ENCODE measurements at places on chromosomes 16 and 17.

DNA sequence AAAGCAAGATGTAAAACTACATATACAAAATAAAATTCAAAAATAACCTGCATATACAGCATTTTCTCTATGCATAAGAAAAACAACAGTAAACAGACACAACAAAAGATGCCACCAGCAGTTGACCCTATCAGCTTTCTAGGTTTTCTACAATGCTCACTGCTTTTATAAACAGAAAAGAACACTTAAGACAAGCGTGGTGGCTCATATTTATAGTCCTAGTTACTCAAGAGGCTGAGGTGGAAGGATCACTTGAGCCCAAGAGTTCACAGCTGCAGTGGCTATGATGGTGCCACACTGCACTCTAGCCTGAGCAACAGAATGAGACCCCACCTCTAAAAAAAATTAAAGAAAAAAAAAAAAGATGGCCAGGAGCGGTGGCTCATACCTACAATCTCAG is 46.5 kb upstream of the ATP2A3 start:
- no peak for DNase-seq

DNA sequence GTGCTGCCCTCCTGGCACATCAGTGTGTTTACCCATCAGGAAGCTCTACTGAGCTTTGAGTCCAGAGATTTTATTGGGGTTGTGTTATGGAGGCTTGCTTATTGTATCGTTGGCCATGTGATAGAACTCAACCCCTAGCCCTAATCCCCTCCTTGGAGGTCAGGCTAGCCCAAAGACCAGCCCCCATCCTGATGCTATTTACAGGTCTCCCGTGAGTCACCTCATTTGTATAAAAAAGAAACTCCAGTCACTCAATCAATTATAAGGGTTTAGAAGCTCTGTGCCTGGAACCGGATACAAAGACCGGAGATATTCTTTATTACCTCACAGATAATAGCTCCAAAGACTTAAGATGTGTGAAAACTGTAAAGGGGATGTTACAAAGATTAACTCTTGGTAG is 405.9 kb downstream of the CNTNAP4 start:
- no peak for DNase-seq

- no peak for DNase-seq
These were observed 27.4 kb upstream of the PAFAH1B1 start for GRCh38 chr17:2566056-2566455.

DNA sequence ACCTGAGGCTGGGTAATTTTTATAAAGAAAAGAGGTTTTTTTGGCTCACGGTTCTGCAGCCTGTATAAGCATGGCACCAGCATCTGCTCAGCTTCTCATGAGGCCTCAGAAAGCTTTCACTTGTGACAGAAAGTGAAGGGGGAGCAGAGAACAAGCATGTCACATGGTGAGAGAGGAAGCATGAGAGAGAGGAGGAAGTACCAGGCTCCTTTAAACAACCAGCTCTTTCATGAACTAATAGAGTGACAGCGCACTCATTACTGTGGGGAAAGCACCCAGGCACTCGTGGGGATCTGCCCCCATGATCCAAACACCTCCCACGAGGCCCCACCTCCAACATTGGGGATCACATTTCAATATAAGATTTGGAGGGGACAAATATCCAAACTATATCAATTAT is 86.8 kb downstream of the USP32 start:
- no peak for DNase-seq

DNA sequence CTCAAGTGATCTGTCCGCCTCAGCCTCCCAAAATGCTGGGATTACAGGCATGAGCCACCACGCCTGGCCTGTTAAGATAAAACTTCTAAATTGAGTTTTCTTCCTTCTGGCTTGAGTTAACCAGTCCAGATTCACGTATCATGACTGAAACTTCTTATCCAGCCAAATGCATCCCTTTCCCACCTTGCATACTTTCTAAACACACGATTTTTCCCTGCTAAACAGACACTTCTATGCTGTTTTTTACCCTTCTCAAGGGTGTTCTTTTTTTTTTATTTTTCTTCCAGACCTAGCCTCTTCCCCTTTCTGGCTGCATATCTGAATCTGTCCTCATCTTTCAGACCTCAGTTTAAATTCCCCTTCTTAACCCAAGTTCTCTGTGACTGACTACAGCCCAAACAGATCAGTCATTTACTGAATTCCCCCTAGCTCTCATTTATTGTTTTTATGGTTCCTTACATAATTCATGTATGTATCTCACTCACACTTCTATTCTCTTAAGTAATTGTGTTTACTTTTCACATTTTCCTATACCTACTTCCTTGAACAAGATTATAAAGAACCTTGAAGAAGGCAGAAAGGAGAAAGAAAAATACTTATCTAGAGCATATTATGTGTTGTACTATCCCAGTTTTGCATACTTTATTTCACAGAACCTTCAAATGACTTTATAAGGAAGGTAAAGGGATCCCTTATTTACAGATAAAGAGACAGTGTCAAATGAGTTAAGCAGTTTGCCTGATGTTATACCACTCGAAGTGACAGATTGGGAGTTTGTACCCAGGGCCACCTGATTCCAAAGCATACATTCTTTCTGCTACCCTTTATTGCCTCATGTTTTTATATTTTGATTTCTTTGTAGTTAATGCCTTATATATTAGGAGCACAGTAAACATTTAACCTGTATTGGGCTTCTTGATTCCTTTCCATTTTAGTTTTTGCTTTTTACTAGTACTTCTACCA is 5.2 kb downstream of the EVI2B start:
- no peak for DNase-seq

DNA sequence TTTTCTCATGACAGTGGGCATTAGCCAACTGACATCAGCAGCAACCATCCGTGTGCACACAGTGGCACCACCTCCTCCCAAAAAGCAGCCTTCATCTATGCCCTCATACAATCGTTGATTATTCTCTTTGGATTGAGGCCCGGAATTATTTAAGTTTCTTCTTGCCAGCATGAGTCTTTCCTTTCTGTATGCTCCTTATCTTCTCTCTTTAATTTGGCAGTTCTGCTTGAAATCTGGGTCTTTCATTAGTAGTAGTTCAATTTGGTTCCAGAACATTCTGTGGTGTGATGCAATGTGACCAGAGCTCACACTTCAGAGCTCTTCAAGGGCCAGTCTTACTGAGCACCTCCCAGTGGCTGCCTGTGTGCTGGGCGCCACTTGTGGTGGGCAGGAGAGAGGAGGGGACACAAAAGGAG is 52.2 kb upstream of the STH start:
- no peak for DNase-seq

- peak; percentile 37 for DNase-seq
These were observed 16.5 kb downstream of the CCDC102A start for GRCh38 chr16:57519796-57520360.

DNA sequence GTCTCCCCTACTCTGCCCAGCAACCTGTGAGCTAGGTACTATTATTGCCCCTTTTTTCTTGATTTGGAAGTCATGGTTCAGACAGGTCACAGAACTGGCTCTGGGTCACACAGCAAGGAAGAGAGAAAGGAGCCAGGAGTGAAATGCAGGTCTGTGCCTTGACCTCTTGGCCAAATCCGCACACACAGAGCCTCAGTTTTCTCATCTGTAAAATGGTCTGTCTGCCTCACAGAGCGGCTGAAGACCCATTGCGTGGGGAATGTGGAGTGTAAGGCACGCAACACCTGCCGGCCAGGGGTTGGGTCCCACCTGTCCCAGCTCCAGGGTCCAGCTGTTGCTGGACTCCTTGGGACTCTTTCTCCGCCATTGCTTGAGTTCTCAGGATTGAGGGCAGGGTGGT is 32.4 kb downstream of the CNGB1 start:
- no peak for DNase-seq

- no peak for DNase-seq
These were observed 446.0 kb upstream of the GOT2 start for GRCh38 chr16:59180083-59180476.
